ENCODE measurements at places on chromosomes 2 and 18. TPM values are rescaled to one million over a fixed set of nuclear protein-coding genes. Genes with fewer than 3 reads are reported as not detected.

Gene ZSWIM2
- polyA plus RNA-seq = 0.05 TPM

Gene TGFA
- not detected for polyA plus RNA-seq

Gene UGT1A5
- not detected for polyA plus RNA-seq

Gene TRIM43
- 0.23 TPM for polyA plus RNA-seq

Gene ANO7
- 0.81 TPM for polyA plus RNA-seq

Gene HOXD10
- 0.03 TPM for polyA plus RNA-seq

Gene ABHD1
- polyA plus RNA-seq = 3.3 TPM

Gene CYTIP
- polyA plus RNA-seq = not detected

Gene LYG2
- not detected for polyA plus RNA-seq

DNA sequence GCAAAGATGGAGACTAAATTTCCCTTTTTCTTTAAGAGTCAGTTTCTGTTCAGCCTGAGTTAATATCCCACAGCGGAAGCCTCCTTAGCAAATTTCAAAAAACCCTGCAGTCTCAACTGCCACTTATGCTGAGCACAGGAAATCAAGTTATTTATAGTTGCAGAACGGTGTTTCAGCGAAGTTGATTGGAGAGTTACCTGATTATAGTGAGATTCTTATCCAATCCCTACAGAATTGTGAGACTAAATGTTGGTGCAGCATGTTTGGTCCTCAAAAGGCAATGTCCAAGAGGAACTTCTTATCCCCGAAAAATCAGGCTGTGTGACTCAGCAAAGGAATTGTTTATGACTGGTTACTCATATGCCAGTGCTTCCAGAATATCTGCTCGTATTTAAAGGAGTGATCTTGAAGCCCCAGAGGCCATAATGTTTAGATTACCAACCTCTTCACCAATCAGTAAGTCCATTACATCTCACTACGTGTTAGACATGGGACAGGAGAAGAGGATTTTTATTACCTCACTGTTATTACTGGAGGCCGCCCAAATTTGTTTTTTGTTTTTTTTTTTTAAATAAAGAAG is 67.9 kb downstream of the LRRFIP1 start:
- no peak overlapping the region for H3K4me3 ChIP-seq
- no peak for DNase-seq
- H3K27ac ChIP-seq = peak overlapping the region; percentile 58
- H3K4me1 ChIP-seq = peaks cover 54% of the 10 kb centered on the region

GRCh38 chr2:38277245-38278116 is 99.6 kb downstream of the ATL2 start:
- no peak overlapping the region for H3K4me3 ChIP-seq
- no peaks in the 10 kb centered on the region for H3K36me3 ChIP-seq
- no peaks in the 10 kb centered on the region for H3K4me1 ChIP-seq
- DNase-seq = no peak
- no peaks in the 10 kb centered on the region for H3K27me3 ChIP-seq

GRCh38 chr2:9158786-9159779 is 47.5 kb upstream of the ASAP2 start:
- H3K4me3 ChIP-seq = no peak overlapping the region
- no peaks in the 10 kb centered on the region for H3K36me3 ChIP-seq
- no peaks in the 10 kb centered on the region for H3K27me3 ChIP-seq
- peaks cover 6% of the 10 kb centered on the region for H3K4me1 ChIP-seq
- H3K27ac ChIP-seq = no peak overlapping the region

GRCh38 chr2:224025874-224026273 is 13.2 kb downstream of the SERPINE2 start:
- H3K4me3 ChIP-seq = no peak overlapping the region
- H3K27me3 ChIP-seq = no peaks in the 10 kb centered on the region
- H3K27ac ChIP-seq = no peak overlapping the region
- H3K4me1 ChIP-seq = peaks cover 11% of the 10 kb centered on the region

DNA sequence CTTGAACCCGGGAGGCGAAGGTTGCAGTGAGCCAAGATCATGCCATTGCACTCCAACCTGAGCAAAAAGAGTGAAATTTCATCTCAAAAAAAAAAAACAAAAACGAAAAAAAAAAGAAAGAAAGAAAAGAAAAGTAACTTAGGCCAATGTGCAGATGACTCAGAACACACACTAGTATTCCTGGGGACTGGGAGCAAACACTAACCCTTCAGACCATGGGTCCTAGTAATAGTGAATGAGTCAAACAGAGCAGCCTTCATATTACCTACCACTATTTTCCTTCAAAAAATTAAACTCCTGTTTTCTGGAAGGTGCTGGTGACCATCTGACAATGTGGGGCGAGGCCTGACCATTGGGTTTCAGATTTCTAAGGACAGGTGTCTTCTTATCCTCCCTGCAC is 253.4 kb downstream of the PIEZO2 start:
- DNase-seq = no peak
- peaks cover 18% of the 10 kb centered on the region for H3K27me3 ChIP-seq
- no peaks in the 10 kb centered on the region for H3K4me1 ChIP-seq
- H3K27ac ChIP-seq = no peak overlapping the region
- no peaks in the 10 kb centered on the region for H3K36me3 ChIP-seq
- no peak overlapping the region for H3K4me3 ChIP-seq

GRCh38 chr18:51107082-51107481 is 77.1 kb downstream of the SMAD4 start:
- DNase-seq = no peak
- H3K36me3 ChIP-seq = no peaks in the 10 kb centered on the region
- H3K4me1 ChIP-seq = no peaks in the 10 kb centered on the region
- H3K4me3 ChIP-seq = no peak overlapping the region
- no peaks in the 10 kb centered on the region for H3K27me3 ChIP-seq

DNA sequence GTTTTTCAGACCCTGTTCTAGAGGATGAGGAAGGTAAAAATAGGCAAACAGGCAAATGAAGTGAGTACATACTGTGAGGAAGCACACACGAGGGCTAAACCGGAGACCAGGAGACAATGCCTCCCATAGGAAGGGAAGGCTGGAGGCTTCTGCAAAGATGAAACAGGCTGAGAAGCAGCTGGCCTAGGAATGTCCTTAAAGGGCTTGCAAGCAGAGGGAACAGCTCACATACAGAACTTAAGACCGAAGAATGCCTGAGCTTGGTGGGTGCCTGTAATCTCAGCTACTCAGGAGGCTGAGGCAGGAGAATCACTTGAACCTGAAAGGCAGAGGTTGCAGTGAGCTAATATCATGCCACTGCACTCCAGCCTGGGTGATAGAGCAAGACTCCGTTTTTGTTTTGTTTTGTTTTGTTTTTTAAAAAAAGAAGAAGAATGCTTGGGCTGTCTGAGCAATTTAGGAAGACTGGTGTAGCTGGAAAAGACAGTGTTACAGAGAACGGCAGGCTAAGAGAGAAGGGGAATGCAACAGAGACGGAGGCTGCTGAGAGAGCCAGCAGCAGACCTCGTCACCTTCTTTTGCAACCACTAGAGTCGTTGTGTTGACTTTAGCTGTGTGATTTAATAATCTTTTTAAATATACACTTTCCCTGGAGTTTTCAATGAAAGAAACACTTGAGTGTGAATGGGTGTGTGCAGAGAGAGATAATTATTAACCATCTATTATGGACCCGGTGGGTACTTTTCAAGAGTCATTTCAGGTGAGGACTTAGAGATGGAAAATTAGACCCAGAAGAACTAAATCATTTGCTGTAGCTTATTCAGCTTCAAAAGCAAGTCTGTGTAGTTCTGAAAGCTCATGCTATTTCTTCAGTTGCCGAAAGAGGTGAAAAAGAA is 232.8 kb downstream of the GALR1 start:
- H3K4me1 ChIP-seq = no peaks in the 10 kb centered on the region
- H3K27me3 ChIP-seq = no peaks in the 10 kb centered on the region
- H3K27ac ChIP-seq = no peak overlapping the region

Data from SK-N-SH (cell line).